ENCODE measurements at places on chromosomes 7 and 10. TPM values are rescaled to one million over a fixed set of nuclear protein-coding genes. Genes with fewer than 3 reads are reported as not detected.
A peak's percentile ranks its signal among the peaks of the same experiment; 100 is the strongest.

The TAF6 gene
- total RNA-seq = 104 TPM

The SMKR1 gene
- total RNA-seq = not detected

The ADAM8 gene
- 6.9 TPM for total RNA-seq

The KCND2 gene
- total RNA-seq = 0.49 TPM

DNA sequence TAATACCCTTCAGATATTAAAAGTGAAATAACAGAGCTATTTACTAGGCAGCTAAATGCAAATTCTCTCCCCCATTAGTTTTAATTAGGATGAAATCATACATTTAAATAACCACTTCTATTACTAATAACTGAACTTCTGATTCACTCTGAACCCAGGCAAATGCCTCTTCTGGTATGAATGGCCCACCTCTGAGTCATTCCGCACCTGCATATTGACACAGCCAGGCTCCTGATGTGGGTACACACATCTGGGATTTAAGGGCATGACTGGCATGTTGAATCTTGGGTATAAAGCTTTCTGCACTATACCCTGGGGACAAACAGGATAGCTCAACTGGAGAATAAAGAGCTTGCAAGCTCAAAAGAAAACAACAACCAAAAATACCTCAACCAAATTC is 140.9 kb downstream of the AUTS2 start:
- H3K36me3 ChIP-seq = no peaks in the 10 kb centered on the region
- H3K4me1 ChIP-seq = peaks cover 51% of the 10 kb centered on the region
- no peaks in the 10 kb centered on the region for H3K27me3 ChIP-seq
- no peak for DNase-seq
- H3K27ac ChIP-seq = peak overlapping the region; percentile 81

- H3K27ac ChIP-seq = no peak overlapping the region
- no peak overlapping the region for H3K4me3 ChIP-seq
- no peaks in the 10 kb centered on the region for H3K36me3 ChIP-seq
- DNase-seq = peak; percentile 41
- peaks cover 19% of the 10 kb centered on the region for H3K4me1 ChIP-seq
Observed at GRCh38 chr10:72729528-72729927, 37.6 kb downstream of the MCU start.

DNA sequence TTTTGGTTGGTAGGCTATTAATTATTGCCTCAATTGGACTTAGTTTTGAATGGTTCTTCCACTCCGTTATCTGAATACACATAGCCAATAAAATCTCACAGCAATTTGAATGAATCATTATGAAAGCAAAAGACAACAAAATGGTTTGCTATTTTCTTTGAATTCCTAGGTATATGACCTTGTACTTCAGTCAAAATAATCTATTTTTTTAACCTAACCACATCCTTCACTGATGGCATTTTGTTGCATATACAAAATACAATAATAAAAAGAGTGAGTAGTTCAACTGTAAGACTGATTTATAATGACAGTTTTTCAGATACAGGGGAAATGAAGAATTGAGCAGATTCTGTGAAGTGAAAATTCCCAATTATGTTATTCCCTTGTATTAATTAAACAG is 433.1 kb downstream of the HTR7 start:
- no peaks in the 10 kb centered on the region for H3K27me3 ChIP-seq
- no peak for DNase-seq
- H3K4me1 ChIP-seq = no peaks in the 10 kb centered on the region
- no peak overlapping the region for H3K4me3 ChIP-seq

DNA sequence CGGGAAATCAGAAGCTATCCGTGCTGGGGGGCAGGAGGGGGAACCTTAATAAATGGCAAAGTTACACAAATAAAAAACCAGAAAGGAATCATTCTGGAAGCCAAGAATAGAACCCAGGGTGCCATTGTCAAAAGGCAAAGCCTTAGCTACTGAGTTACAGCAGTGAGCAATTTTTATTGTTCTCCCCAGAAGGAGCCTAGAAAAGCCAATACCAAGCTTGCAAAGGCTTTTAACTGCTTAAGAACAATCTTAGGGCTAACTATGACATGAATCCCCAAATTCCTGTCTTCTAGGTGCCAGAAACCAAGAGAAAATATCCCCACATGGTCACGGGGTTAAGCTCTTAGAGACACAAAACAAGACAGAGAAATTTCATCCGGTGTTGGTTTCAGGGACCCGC is 482.7 kb downstream of the CCSER2 start:
- H3K36me3 ChIP-seq = no peaks in the 10 kb centered on the region
- no peak overlapping the region for H3K27ac ChIP-seq
- DNase-seq = no peak
- no peak overlapping the region for H3K4me3 ChIP-seq
- H3K4me1 ChIP-seq = no peaks in the 10 kb centered on the region
- no peaks in the 10 kb centered on the region for H3K27me3 ChIP-seq

DNA sequence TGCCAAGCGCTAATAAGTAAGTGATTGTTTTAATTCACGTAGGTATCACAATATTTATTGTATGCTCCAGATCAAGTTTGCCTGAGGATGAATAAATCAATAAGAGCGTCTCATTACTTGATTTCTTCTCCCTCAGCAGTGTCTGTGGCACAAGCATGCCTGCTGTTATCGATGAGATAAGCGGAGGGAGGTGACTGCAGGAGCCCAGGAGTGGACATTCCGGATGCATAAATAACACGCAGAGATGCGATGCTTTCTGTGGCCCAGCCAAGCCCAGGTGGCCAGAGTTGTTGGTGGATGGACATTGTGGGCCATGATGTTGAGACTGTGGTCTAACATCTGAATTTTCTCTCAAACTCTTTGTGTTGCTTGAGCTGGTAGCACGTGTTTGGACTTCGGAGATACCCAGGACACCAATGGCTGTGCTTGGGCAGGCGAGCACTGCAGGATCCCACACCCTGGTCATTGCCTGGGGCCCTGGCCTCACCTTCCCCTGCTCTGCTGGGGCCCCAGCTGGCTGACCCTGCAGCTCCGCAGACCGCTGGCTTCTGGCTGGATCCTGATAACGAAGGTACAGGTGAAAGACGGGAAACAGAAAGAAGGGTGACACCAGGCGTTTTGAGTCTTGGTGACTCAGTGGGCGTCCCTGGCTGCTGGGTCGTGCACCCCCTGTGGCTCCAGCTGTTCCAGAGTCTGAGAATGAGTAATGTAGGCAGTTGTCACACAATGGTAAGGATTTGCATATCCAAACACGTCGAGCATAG is 31.2 kb upstream of the MNX1 start:
- DNase-seq = no peak
- H3K27ac ChIP-seq = no peak overlapping the region
- H3K4me3 ChIP-seq = no peak overlapping the region

- no peak for DNase-seq
- H3K27me3 ChIP-seq = no peaks in the 10 kb centered on the region
- no peaks in the 10 kb centered on the region for H3K4me1 ChIP-seq
- no peak overlapping the region for H3K4me3 ChIP-seq
- H3K36me3 ChIP-seq = peaks cover 75% of the 10 kb centered on the region
- H3K27ac ChIP-seq = no peak overlapping the region
Observed at GRCh38 chr7:149214020-149214720, 18.8 kb downstream of the ZNF282 start.

DNA sequence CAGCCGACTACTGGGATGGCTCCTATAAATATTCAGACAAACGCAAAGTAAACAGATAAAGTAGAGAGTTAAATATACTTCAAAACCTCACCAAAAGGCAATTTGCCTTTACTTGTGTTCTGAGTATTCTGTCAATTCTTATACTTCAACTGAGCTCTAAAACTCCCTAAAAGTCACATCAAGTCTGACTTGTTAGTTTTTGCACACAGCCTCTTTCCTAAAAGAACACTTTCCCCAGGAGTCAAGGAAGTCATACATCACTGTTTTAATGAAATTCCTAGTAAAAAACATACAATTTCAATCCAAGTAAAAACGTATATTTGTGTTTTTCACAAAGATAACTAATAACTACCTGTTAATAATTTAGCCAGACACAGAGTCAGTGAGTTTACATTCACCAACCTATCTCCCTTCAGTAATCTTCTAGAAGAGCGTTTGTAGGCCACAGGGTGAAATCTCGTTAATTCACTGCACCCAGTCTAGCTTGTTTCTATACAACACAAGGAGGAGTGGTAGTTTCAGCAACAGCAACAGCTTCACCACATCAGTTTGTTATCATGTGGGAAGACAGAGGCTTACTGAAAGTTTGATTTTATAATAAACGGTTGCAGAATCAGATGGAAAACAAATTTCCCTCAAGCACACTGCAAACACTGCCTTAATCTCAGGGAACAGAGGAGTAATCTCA is 2.7 kb downstream of the COBL start:
- no peak overlapping the region for H3K4me3 ChIP-seq
- no peaks in the 10 kb centered on the region for H3K36me3 ChIP-seq
- no peak for DNase-seq
- no peaks in the 10 kb centered on the region for H3K4me1 ChIP-seq
- H3K27me3 ChIP-seq = peaks cover 91% of the 10 kb centered on the region

- no peak overlapping the region for H3K27ac ChIP-seq
- no peak overlapping the region for H3K4me3 ChIP-seq
- no peaks in the 10 kb centered on the region for H3K27me3 ChIP-seq
- DNase-seq = no peak
- no peaks in the 10 kb centered on the region for H3K36me3 ChIP-seq
Observed at GRCh38 chr7:54109501-54109900, 432.7 kb upstream of the VSTM2A start.

- H3K27me3 ChIP-seq = no peaks in the 10 kb centered on the region
- no peak overlapping the region for H3K27ac ChIP-seq
- no peaks in the 10 kb centered on the region for H3K36me3 ChIP-seq
- H3K4me3 ChIP-seq = no peak overlapping the region
- peaks cover 14% of the 10 kb centered on the region for H3K4me1 ChIP-seq
- no peak for DNase-seq
Observed at GRCh38 chr7:1557006-1557405, 1.0 kb upstream of the TMEM184A start.

DNA sequence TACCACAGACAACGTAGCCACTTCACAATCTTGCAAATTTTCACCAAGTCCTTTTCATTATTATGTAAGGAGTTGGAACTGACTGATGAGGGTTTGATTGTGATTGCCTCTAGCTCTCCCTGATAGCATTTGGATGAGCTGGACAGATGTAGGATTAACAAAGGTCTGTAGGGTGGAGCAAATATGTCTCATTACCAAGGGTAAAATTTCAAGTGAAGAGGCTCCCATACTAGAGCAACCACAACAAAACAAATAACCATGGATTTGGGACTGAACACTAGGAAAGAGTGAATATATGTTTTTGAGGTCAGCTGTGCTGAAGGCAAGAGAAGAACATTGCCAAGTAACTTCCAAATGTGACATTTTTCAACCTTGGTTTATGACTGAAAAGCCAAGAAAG is 281.7 kb downstream of the NEBL start:
- H3K27ac ChIP-seq = no peak overlapping the region
- H3K27me3 ChIP-seq = no peaks in the 10 kb centered on the region
- DNase-seq = no peak
- no peaks in the 10 kb centered on the region for H3K36me3 ChIP-seq
- H3K4me3 ChIP-seq = no peak overlapping the region

GRCh38 chr7:108094933-108095710 is 35.0 kb downstream of the LAMB4 start:
- H3K27me3 ChIP-seq = no peaks in the 10 kb centered on the region
- peak; percentile 95 for DNase-seq
- H3K27ac ChIP-seq = no peak overlapping the region
- no peaks in the 10 kb centered on the region for H3K36me3 ChIP-seq
- H3K4me1 ChIP-seq = no peaks in the 10 kb centered on the region
- no peak overlapping the region for H3K4me3 ChIP-seq

DNA sequence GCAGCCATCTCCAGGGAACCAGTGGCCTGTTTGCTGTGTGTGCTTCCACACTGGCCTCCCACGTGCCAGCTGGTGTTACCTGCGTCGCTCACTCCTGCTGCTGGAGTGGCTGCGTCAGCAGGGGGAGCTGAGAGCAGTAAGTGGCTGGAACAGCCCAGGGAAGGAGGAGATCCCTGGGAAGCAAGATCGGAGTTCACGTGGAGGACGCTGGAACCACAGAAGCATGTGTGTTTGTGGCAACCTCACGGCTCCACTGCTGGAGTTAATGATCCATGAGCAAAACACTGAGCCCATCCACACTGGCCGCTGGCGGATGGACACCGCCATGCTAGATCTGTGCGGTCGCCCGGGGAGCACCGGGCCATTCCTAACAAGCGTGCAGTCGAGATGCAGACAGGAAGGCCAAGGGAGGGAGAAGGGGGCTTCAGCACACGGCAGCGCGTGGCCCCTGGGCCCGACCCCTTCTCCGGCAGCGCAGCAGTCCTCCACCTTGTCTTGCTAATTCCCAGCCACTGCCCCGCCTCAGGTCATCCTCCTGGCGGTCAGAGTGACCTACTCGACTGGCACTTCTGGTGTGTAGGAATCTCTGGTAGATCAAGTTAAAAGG is 68.5 kb upstream of the EEPD1 start:
- H3K27ac ChIP-seq = no peak overlapping the region
- no peaks in the 10 kb centered on the region for H3K4me1 ChIP-seq

- no peak for DNase-seq
- H3K4me3 ChIP-seq = no peak overlapping the region
- no peaks in the 10 kb centered on the region for H3K36me3 ChIP-seq
- peaks cover 4% of the 10 kb centered on the region for H3K4me1 ChIP-seq
- no peaks in the 10 kb centered on the region for H3K27me3 ChIP-seq
Observed at GRCh38 chr10:76310588-76311080, 879.2 kb downstream of the LRMDA start.

- no peaks in the 10 kb centered on the region for H3K4me1 ChIP-seq
- peaks cover 10% of the 10 kb centered on the region for H3K36me3 ChIP-seq
- DNase-seq = no peak
- H3K27me3 ChIP-seq = no peaks in the 10 kb centered on the region
Observed at GRCh38 chr7:140732416-140732815, 35.9 kb downstream of the NDUFB2 start.

- no peak for DNase-seq
- H3K4me1 ChIP-seq = no peaks in the 10 kb centered on the region
- H3K27ac ChIP-seq = no peak overlapping the region
- H3K4me3 ChIP-seq = no peak overlapping the region
- H3K36me3 ChIP-seq = no peaks in the 10 kb centered on the region
Observed at GRCh38 chr7:95342642-95343307, 18.4 kb upstream of the PON1 start.

GRCh38 chr7:70298780-70299471 is 700.7 kb downstream of the AUTS2 start:
- DNase-seq = no peak
- no peak overlapping the region for H3K27ac ChIP-seq
- H3K4me1 ChIP-seq = no peaks in the 10 kb centered on the region
- H3K36me3 ChIP-seq = no peaks in the 10 kb centered on the region
- H3K27me3 ChIP-seq = no peaks in the 10 kb centered on the region

DNA sequence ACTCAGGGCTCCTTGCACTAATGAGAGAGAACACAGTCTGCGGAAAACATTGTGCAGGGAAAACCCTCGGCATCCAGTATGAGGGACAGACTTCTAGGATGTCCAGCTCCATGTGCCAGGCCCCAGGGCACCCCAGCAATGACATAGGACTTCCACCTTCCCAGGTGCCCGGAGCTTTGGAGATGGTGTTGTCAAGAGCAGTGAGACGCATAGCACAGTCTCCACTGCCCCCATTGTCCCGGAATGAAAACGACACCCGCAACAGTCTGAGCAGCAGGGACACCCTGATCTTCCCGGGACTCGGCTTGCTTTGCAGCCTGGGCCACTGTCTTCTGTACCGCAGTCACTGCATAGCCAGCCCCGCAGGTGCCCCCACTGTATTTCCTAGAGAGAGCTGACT is 339.2 kb upstream of the ADARB2 start:
- H3K27ac ChIP-seq = no peak overlapping the region
- H3K27me3 ChIP-seq = no peaks in the 10 kb centered on the region
- no peak for DNase-seq

GRCh38 chr10:18649364-18649959 is 1.9 kb downstream of the NSUN6 start:
- H3K36me3 ChIP-seq = no peaks in the 10 kb centered on the region
- peaks cover 8% of the 10 kb centered on the region for H3K4me1 ChIP-seq
- no peaks in the 10 kb centered on the region for H3K27me3 ChIP-seq
- no peak for DNase-seq
